ENCODE measurements at places on chromosomes 3 and 15.

DNA sequence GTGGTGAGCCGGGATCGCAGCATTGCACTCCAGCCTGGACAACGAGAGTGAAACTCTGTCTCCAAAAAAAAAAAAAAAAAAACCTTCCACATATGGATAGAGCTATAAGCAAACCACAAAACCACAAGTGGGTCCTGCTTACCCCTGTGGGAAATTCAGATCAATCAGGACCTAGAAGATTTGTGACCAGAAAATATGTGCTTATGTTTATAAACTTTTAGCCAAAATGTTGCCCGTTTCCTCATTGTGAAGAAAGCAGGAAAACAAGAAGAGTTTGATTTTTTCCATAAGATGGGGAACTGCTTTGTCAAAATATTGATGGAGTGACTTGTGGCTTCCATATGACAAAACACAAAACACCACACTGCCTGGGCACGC lies 3.4 kb upstream of the SLC25A38 start:
- DNase-seq, result no peak

GRCh38 chr3:195739561-195740111 lies 18.9 kb downstream of the MUC20 start:
- no peak for DNase-seq

- DNase-seq, result no peak
Observed at GRCh38 chr3:63429905-63430304, 151.8 kb downstream of the SYNPR start.

GRCh38 chr3:183192650-183193300 lies 30.2 kb upstream of the LAMP3 start:
- DNase-seq, result no peak

Measured in right renal cortex interstitium (tissue), 3 donors.